ENCODE measurements at places on chromosomes 12 and 14. TPM values are rescaled to one million over a fixed set of nuclear protein-coding genes. Genes with fewer than 3 reads are reported as not detected.
A peak's percentile ranks its signal among the peaks of the same experiment; 100 is the strongest.

GRCh38 chr12:48351022-48351708 is 446 bp upstream of the ZNF641 start:
- DNase-seq, result peak; percentile 93

DNA sequence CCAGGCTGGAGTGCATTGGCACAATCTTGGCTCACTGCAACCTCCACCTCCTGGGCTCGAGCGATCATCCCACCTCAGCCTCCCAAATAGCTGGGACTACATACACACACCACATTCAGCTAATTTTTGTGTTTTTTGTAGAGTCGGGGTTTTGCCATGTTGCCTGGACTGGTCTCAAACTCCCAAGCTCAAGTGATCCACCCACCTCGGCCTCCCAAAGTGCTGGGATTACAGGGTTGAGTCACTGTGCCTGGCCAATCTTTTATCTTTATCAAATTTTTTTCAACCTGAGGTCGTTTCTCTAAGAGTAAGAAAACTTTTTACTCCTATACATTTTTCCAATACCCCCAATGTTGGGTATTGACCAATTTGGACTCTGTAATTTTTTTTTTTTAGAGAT is 40.0 kb upstream of the NAP1L1 start:
- no peak for DNase-seq

Gene HAL
- polyA plus RNA-seq, result under 0.01 TPM

DNA sequence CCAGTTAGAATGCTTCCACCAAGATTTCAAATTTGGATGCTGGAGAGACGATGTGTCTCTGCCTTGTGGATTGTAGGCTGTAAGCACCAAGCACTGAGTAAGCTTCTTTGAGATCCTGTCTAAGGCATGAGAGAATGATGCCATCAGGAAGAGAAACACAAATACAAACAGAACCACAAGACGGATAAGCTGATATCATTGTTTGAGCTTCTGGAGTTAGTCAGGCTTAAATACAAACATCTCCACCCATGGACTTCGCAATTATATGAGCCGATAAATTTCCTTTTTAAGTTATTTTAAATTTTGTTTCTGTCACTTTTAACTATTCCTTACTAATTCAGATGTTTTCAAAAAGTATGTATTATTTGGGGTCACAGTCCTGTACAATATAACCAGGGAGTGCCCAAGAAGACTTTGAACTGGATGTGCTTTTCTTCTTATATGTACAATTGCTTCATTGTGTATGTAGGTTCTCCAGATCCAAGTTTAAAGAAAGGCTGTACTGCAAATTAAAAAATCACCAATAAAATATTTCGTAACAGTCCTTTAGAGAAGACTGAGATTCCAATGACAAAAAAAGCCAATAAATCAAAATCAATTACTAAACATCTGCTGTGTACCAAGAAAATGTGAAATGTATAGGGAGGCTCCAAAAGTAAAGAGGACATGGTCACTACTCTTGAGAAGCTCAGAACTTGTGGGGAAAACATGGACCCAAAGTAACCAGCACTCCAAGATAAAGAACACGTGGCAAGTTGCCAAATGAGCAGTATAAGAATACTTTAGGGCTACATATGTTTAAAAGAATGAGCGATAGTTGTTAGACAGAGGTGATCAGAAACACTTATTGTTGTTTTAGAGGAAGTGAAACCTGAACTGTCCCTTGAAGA is 274.1 kb downstream of the ADAMTS20 start:
- DNase-seq, result no peak

Gene SPX
- 0.60 TPM for polyA plus RNA-seq

- DNase-seq, result peak; percentile 78
Observed at GRCh38 chr12:109734219-109735000, 20.8 kb downstream of the FAM222A start.

DNA sequence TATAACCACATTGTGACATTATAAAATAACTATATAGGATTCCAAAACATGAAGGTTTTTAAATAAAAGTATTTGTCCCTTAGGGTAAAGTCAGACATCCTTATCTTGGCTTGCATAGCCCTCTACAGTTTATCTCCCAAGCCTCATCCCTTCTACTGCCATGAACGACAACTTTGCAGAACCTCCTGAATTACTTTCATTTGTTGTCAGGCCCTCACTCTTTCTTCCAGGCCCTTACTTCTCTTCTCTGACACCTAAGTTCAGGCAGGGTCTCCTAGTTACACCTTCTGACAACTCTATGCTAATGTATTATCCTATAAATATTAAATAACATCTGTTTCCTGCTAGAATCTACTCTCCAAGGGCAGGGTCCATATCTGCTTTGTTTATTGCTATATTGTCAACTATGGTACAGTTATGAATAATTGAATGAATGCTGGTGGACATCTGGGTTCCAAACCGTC is 115.7 kb upstream of the MDM1 start:
- DNase-seq, result no peak

Gene CELA1
- not detected for polyA plus RNA-seq

DNA sequence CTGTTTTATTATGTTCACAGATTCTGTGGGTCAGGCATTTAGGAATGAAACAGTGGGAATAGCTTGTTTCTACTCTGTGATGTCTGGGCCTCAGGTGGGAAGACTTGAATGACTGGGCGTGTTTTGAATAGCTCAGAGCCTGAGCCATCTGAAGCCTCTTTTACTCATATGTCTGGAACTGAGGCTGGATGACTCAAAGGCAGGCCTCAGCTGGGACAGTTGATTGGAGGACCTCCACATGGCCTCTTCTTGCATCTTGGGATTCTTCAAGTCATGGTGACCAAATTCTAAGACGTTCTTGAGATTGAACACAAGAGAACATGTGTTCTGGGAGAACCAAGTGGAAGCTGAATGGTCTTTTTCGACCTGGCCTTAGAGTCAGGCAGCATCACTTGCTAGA is 45.8 kb upstream of the TBX3 start:
- no peak for DNase-seq

- no peak for DNase-seq
Observed at GRCh38 chr12:108046135-108046534, 83.0 kb upstream of the WSCD2 start.

DNA sequence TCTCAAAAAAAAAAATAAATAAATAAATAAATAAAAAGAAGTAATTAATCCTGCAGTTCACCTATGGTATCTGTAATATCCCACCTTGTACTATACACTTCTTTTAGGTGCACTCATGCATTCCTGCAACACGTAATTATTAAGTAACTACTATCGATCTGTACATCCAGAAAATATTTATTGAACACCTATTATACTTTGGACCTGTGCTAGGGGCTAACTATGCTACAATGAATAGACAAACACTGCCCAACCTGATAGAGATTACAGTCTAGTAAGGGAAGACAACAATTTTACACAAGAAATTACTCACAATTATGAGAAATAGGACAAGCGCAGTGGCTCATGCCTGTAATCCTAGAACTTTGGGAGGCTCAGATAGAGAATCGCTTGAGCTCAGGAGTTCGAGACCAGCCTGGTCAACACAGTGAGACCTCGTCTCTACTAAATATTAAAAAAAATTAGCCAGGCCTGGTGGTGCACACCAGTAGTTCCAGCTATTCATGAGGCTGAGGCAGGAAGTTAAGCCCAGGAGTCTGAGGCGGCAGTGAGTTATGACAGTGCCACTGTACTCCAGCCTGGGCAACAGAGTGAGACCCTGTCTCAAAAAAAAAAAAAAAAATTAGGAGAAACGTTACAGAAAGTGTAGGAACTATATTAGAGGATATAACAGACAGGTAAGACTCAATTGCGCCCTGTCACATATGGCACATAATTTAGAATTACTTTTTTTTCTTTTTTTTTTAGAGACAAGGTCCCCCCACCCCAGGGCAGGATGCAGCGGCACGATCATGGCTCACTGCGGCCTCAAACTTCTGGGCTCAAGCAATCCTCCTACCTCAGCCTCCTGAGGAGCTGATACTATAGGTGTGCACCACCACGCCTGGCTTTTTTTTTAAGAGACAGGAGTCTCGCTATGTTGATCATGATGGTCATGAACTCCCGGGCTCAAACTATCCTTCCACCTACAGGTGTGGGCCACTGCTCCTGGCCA is 1.2 kb downstream of the NRDE2 start:
- no peak for DNase-seq

Gene AMN1
- 5.5 TPM for polyA plus RNA-seq

DNA sequence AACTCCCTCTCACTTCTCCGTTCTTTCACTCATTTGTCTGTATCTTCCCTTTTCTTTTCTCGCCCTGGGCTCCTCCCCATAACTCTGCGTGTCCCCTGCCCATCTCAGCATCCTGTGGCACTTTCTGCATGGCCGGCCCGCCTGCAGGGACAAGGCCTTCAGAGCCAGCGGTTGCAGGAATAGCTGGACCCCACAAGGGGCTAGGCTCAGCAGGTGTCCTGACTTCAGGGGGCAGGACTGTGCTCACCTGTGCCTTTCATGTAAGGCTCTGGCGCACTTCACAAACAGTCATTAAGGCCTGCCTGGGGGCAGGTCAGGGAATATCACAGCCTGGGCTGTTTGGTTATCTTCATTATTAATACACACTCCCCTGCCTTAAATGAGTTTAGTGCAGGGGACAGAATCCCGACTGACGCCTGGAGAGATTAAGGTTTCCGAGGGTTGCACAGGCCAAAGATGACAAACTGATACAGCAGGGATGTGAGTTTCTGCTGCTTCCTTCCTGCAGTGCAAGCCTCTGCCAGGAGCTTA is 768.8 kb upstream of the TBX3 start:
- no peak for DNase-seq

Gene ANG
- 28.3 TPM for polyA plus RNA-seq

Gene BEGAIN
- 0.46 TPM for polyA plus RNA-seq

- no peak for DNase-seq
Observed at GRCh38 chr12:108117163-108117849, 11.8 kb upstream of the WSCD2 start.

- no peak for DNase-seq
Observed at GRCh38 chr12:80821513-80822000, 104.8 kb downstream of the MYF5 start.

- no peak for DNase-seq
Observed at GRCh38 chr12:52186118-52186840, 5.5 kb downstream of the KRT80 start.

DNA sequence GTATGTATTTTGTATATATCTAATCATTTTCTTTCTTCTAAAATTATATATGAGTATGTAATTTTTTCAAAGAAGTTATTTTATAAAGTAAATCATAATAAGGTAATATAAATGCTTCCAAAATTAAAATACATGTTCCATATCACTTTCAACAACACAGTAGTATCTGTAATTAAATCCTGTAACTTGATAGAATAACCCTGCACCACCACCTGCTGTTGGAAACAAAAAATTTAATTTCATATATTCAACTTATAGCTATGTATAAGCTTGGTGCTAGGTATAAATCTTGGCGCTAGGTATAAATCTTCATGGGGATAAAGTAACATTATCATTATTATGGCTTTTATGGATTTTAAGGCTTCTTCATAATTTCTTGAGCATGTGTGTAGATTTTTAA is 149.7 kb upstream of the DCN start:
- no peak for DNase-seq

Gene DDX24
- polyA plus RNA-seq, result 42.5 TPM

- peak; percentile 79 for DNase-seq
Observed at GRCh38 chr12:26109343-26109881, 15.4 kb downstream of the BHLHE41 start.

DNA sequence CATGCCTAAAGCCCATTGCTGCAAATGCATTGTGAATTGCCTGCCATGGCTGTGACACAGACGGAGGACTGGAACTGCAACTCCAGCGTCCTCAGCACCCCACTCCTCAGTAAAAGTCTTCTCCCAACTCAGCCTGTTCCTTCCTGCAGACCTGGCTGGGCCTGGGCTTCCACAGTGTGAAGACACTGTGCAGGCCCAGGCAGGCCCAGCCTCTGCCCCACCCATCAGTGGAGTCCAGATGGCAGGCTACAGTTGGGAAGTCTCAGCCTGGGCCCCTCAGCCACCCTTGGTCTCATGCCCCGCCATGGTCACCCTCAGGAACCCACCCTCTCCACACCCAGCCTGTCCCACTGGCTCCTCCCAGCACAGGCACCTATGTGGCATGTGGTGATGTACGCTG is 22.0 kb downstream of the VSX2 start:
- no peak for DNase-seq

DNA sequence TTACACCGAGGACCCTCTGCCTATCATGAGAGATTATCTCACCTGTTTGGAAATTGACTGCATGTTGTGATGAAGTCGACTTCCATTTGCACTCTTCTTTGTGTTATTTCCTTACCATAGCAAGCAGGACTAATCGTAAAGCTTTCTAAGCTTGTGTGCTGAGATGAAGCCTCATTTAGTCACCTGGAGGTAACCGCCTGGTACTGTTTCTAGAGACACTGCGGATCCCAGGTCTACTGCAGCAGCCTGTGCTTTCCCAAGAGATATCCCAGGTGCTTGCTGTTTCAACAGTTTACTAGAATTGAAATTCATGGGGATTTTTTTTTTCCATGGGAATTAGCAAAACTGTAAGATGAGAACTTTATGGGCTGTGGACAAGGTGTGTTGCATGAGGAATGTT is 131.8 kb downstream of the PTPRR start:
- DNase-seq, result no peak

DNA sequence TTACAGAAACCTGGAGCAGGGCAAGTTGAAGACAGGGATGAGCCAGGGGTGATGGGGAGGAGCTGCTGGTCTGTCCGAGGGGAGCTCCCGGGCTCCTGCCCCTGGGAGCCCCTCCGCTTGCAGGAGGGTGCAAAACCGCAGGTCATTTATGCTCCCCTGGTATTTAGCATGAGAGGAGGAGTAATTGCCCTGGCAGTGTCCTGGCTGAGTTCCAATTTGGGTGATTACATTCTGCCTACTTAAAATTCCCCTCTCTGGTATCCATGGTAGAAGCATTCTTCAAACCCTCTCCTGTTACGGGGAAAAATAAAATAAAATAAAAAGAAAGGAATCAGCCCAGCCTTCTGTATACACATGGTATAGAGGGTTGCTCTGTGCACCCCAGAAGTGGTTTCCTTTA is 61.7 kb upstream of the VRK1 start:
- DNase-seq, result no peak

Gene CCDC38
- not detected for polyA plus RNA-seq

Gene OR2AP1
- not detected for polyA plus RNA-seq

Gene POTEG
- polyA plus RNA-seq, result not detected
